ENCODE measurements at places on chromosomes 2 and 18.

GRCh38 chr2:147040298-147041120 is 804.3 kb upstream of the ACVR2A start:
- DNase-seq = no peak

GRCh38 chr18:45635893-45636509 is 20.7 kb downstream of the SLC14A2 start:
- no peak for DNase-seq

GRCh38 chr2:216881411-216881810 is 21.5 kb upstream of the TNP1 start:
- DNase-seq = no peak

GRCh38 chr2:235414422-235414821 is 79.4 kb upstream of the AGAP1 start:
- no peak for DNase-seq

- DNase-seq = no peak
Observed at GRCh38 chr2:207437136-207437523, 92.6 kb upstream of the CREB1 start.

- no peak for DNase-seq
Observed at GRCh38 chr2:235638541-235639427, 144.9 kb downstream of the AGAP1 start.

Data from activated T-cell treated with anti-CD3 and anti-CD28 coated beads for 48 hours (primary cell).